ENCODE measurements at places on chromosomes 1 and 21.
A peak's percentile ranks its signal among the peaks of the same experiment; 100 is the strongest.

GRCh38 chr1:212288615-212289014 is 3.4 kb downstream of the PPP2R5A start:
- DNase-seq, result peak; percentile 70

- DNase-seq, result no peak
Measured at GRCh38 chr21:34948157-34948556, 100.9 kb downstream of the RUNX1 start.

- DNase-seq, result no peak
Measured at GRCh38 chr1:82564333-82564732, 763.6 kb downstream of the ADGRL2 start.

DNA sequence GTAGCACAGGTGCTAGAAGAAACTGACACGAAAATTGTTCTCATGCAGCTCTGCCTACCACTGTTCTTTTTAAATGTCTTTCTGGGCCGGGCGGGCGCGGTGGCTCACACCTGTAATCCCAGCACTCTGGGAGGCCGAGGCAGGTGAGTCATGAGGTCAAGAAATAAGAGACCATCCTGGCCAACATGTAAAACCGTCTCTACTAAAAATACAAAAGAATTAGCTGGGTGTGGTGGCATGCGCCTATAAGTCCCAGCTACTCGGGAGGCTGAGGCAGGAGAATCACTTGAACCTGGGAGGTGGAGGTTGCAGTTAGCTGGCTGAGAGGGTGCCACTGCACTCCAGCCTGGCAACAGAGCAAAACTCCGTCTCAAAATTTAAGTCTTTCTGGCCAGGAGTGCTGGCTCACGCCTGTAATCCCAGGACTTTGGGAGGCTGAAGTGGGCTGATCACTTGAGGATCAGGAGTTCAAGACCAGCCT is 947 bp upstream of the RIT1 start:
- no peak for DNase-seq

GRCh38 chr1:154479764-154480421 is 22.1 kb upstream of the TDRD10 start:
- peak; percentile 88 for DNase-seq

GRCh38 chr1:84347932-84348555 is 46.5 kb downstream of the SAMD13 start:
- no peak for DNase-seq

- no peak for DNase-seq
Measured at GRCh38 chr21:29218749-29219148, 80.0 kb upstream of the BACH1 start.

DNA sequence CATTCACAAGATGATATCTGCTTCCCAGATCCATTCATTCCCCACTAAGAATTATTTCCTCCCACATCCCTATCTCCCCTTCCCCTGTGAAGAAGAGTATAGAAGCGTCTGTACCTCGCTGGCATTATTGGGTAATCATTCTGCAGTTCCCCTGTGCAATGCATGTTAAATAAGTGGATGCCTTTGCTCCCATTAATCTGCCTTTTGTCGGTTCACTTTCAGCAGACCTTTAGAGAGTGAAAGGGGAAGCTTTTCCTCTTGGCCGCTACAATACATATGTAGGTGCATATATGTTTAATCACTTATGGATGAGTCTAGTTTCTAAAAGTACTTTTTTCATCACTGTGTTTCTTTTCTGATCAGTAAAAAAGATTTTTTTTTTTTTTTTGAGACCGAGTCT is 7.0 kb downstream of the CLCN6 start:
- DNase-seq, result no peak
